ENCODE measurements at places on chromosomes 3 and 15. TPM values are rescaled to one million over a fixed set of nuclear protein-coding genes. Genes with fewer than 3 reads are reported as not detected.

The KLF15 gene
- 0.03 TPM for total RNA-seq

- DNase-seq = no peak
Measured at GRCh38 chr3:111412656-111413055, 129.3 kb upstream of the CD96 start.

- DNase-seq = no peak
Measured at GRCh38 chr3:18791182-18791581, 357.1 kb upstream of the KCNH8 start.

DNA sequence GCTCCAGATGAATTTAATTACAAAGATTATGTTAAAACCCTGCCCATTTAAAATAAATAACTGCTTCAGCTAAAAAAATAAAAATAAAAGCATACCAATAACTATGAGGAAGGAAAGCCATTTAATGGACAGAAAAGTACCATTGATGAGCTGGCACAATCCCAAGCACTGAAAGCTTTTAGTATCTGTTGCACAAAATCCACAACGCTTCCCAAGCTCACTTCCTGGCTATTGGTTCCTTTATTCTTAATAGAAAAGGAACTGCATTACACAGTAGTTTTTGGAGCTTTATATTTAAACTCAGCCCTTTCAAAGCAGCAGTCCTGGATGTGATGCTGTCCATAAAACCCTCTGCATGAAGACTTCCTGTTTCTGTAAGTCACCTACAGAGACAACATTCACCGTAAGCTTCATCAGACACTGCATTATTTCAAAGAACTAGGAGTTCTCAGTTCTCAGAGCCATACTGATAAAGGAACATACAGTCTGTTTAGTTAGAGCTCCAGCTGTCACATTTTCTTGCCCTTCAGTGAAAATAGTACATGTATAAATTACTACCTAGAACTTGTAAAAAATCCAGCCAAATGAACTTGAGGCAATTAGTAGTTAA, 81.5 kb downstream of the CSNK1G1 start:
- DNase-seq = no peak

GRCh38 chr3:10744098-10744465, 71.9 kb upstream of the SLC6A11 start:
- DNase-seq = no peak

- DNase-seq = no peak
Measured at GRCh38 chr15:83472797-83473196, 25.7 kb downstream of the SH3GL3 start.

- DNase-seq = no peak
Measured at GRCh38 chr3:175312791-175313190, 453.7 kb downstream of the NAALADL2 start.
